Activated naive CD8-positive, alpha-beta T cell treated with anti-CD3 and anti-CD28 coated beads, Interleukin-2, amount 50 U/mL, for 16 hours (primary cell): ENCODE measurements at places on chromosomes 7 and 10.

DNA sequence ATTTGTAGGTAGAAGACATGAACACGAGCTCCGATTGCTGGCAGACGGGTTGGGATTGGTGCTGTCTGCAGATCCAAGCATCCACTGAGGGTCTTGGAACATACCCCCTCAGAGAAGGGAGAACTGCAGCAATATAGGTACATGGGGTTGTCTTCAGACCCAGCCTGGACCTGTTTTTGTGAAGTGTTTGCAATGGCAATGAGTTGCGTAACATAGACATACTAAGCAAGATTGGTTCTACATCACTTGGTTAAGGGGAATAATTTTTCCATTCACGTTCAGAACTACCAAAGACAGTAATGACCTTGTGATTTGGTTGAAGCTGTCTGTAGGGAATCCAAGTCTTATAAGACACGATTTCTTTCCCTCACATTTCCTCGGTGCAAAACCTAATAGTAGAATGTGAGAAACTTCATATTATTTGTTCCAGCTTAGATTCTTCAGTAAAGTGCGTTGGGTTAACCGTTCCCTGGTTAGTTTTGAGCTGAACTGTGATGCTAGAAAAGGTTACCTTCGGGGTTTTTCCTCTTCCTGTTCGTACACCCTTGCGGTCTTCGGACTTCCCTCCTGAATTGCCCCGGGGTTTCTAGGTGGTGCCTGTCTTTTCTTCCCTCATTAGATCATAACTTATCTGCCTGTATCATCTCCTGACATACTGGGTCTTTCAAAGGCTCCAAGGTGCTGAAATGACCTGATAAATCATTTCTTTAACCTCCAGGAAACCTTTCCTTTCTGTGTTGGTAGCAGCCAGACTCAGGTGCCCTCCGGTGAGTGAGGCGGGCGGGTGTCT is 14.4 kb downstream of the PROSER2 start:
- no peak for DNase-seq

DNA sequence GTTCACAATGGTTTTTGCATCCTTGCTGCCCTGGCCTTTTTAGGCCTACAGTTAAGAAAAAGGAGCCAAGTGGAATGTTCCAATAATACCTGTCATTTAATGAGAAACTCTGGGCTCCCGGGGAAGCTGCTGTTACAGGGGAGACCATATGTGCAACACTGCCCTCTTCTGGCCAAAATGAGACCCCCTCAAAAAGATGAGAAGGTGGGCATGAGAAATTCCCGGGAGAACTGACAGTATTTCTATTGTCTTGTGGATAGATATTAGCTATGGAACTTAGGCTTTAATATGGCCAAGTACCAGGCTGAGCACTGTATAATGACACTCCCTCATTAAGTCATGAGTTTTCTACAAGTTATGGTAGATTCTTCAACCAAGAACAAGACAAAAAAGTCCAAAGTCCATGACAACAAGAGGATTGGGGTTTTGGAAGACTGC is 99.4 kb downstream of the CCDC3 start:
- no peak for DNase-seq

DNA sequence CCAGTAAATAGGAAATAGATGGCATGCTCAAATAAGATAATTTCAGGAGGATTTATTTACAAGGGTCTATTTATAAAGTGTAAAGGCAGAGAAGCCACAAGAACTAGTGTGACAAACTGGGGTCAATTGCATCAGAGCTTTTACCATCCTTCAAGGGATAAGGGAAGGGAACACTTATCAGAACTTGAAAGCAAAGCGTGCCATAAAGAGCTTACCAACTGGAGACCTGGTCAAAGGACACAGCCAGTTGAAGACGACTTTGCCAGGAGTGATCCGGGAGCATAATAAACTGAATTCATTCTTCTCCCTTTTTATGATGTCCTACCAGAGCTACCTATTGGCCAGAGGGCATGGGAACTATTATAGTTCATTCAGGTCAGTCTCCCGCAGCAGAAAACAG is 3.2 kb upstream of the PPP1R3A start:
- DNase-seq = no peak

DNA sequence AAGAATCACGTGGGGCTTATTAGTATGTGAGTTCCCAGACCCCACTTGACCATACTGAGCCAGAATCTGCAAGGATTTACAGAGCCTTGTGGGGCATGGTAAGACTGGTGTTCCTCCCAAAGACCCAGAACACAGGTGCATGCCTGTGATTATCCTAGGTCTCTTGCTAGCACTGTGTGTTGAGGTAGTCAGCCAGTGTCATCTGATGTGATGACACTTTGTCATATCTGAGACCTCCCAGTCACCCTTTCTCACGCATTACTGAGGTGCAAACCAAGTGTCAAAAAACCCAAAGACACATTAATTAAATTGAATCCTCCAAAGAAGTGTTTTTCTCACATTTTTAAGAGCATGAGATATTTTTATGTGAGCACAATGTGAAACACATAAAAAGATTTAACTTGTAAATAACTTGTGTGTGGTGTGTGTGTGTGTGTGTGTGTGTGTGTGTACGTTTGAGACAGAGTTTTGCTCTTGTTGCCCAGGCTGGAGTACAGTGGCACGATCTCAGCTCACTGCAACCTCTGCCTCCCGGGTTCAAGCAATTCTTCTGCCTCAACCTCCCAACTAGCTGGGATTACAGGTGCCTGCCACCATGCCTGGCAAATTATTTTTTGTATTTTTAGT is 162.0 kb upstream of the PRPS1L1 start:
- DNase-seq = no peak

DNA sequence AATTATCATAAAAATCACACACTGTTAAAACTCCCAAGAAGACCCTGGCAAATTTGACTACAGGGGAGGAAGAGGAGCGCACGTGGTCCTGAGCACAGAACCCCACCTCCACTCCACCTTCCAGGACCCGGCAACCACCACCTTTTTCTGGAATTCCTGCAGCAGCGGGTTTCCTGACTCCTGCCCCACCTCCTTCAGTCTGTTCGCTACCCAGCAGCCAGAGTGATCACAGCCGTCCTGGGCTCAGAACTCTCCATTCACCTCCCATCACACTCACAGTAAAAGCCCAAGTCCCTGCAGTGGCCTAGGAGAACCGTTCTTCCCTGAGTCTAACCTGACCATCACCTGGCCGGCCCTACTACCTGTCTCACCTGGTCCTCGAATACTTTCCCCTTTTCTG is 107.4 kb upstream of the FAM204A start:
- no peak for DNase-seq

- DNase-seq = no peak
These were observed 171.9 kb upstream of the SP8 start for GRCh38 chr7:20958572-20958971.

- no peak for DNase-seq
These were observed 81.9 kb downstream of the DNMBP start for GRCh38 chr10:99927721-99928280.
